ENCODE measurements at places on chromosomes 2 and 18.

DNA sequence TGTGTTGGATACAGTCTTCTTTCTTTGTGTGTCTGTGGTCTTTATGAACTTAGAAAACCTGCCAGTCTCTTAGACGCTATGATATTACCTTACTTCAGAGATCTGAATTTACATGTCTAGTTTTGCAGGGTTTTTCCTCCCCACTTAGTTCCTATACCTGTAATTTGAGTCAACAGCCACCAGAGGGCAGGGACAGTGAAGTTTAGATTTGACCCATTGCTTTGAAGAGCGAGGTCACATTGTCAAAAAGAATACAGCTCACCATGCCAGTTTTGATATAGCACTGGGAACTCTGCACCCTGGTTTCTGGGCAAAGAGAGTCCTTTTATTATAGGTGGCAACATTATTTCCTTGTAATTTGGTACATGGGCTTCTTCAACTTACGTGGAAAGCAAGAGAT, 102.3 kb downstream of the MAPK4 start:
- no peak for DNase-seq

- DNase-seq = no peak
Measured at GRCh38 chr2:167181134-167181533, 292.9 kb downstream of the XIRP2 start.

- DNase-seq = no peak
Measured at GRCh38 chr2:199589306-199589705, 131.6 kb upstream of the SATB2 start.

DNA sequence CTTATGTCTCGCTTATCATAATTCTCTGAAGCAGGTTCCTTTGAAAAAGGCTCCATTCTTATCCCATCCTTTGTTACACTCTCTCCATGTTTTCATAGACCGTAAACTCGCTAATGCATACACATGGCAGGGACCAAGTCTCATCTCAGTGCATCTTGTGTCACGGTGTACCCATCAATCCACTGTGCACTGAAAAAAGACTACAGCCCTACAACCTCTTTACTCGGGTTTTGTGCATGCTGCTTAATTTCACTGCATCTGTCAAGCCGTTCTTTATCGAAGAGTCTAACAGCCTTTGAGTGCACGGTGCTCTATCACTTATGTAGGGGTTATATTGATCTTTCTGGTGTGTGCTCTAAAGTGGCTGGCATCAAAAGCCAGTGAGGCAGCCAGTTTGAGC, 302.9 kb upstream of the ERBB4 start:
- DNase-seq = no peak

GRCh38 chr2:224958462-224958857, 83.8 kb downstream of the DOCK10 start:
- DNase-seq = no peak

GRCh38 chr2:102037681-102038080, 45.9 kb downstream of the IL1R2 start:
- DNase-seq = no peak

Data from NCI-H1417 treated with DMSO at 0.1 percent for 48 hours (cell line).